ENCODE measurements at places on chromosomes 1 and 21. TPM values are rescaled to one million over a fixed set of nuclear protein-coding genes. Genes with fewer than 3 reads are reported as not detected.

Gene REG4
- not detected for total RNA-seq

Gene RPTN
- not detected for total RNA-seq

Gene PLD5
- total RNA-seq: not detected

Gene ADAMTSL4
- 1.4 TPM for total RNA-seq

Gene TBX15
- 20.9 TPM for total RNA-seq

Gene LRRC38
- total RNA-seq: 0.38 TPM

Gene FHAD1
- total RNA-seq: 0.35 TPM

Gene ATP1A4
- not detected for total RNA-seq

Gene SMCP
- 0.35 TPM for total RNA-seq

Gene KRTAP22-1
- not detected for total RNA-seq

Gene CFAP107
- total RNA-seq: not detected

Gene CSMD2
- 3.7 TPM for total RNA-seq

Gene AMPD1
- not detected for total RNA-seq

Gene COL9A2
- total RNA-seq: 0.59 TPM

Gene NSUN4
- total RNA-seq: 16.3 TPM

Gene SYTL1
- total RNA-seq: not detected

Gene MYOM3
- 0.23 TPM for total RNA-seq

Gene TNFSF4
- total RNA-seq: 17.2 TPM

Gene S100B
- 0.59 TPM for total RNA-seq

Gene TARS2
- 13.5 TPM for total RNA-seq

Gene ANGPTL3
- total RNA-seq: not detected

Gene ELAPOR1
- 0.23 TPM for total RNA-seq

Gene TNNI3K
- total RNA-seq: 0.94 TPM

Gene TEKT2
- total RNA-seq: 0.38 TPM

Gene CFHR3
- not detected for total RNA-seq

Gene RHBDL2
- 0.59 TPM for total RNA-seq

Gene LCE1C
- total RNA-seq: not detected

Gene CADM3
- total RNA-seq: not detected

Gene RGS8
- total RNA-seq: not detected

Gene LIPI
- not detected for total RNA-seq

Gene AMY1C
- total RNA-seq: not detected

Gene RIPPLY3
- not detected for total RNA-seq
